ENCODE measurements at places on chromosomes 11 and 22.

- DNase-seq: no peak
Observed at GRCh38 chr22:22553735-22554586, 5.1 kb downstream of the PRAME start.

DNA sequence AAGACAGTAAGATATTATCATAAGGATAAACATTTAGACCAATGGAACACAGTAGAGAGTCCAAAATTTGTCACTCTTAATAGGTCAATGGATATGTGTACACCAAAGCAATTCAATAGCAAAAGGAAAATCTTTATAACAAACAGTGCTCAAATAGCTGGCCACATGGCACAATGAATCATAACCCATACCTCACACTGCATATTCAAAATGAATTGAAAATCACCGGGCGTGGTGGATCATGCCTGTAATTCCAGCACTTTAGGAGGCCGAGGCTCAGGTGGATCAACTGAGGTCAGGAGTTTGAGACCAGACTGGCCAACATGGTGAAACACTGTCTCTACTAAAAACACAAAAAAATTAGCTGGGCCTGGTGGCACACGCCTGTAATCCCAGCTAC is 8.4 kb downstream of the SNX32 start:
- DNase-seq: no peak

DNA sequence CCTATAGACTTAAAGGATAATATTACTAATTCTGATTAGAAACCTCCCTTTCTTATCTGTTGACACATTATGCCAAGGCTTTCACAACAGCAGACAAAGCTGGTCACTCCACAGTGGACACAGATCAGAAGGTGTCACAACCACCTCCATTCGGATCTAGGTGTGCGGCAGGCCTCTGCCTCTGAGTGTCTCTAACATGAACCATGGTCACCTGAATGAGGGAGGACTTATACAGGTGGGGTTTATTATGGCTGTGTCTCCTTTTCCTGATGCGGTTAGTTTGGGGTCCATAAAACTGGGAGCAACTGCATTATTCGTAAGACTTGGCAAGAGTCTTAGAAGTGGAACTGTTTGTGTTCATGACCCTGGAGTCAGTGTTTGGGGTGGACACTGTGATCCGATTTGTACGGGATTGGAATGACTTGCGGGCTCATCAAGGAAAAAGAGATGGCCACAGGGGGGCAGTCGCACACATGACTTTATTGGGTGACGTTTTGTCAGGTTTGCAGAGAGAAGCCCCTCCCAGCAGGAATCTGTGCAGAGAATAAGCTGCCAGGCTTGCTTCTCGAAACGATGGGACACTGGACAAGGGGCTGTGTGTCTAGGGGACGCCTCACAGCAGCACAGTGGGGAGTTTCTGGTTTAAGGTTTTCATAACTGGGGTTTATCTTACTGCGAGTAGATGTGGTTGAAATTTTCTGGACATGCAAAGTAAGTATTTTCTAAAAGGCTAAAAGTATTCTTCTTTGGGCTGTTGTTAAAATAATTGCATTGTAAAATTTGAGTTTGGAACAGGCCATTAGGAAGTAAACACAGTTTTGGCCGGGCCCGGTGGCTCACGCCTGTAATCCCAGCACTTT is 90.6 kb downstream of the GAB4 start:
- peak; percentile 58 for DNase-seq

DNA sequence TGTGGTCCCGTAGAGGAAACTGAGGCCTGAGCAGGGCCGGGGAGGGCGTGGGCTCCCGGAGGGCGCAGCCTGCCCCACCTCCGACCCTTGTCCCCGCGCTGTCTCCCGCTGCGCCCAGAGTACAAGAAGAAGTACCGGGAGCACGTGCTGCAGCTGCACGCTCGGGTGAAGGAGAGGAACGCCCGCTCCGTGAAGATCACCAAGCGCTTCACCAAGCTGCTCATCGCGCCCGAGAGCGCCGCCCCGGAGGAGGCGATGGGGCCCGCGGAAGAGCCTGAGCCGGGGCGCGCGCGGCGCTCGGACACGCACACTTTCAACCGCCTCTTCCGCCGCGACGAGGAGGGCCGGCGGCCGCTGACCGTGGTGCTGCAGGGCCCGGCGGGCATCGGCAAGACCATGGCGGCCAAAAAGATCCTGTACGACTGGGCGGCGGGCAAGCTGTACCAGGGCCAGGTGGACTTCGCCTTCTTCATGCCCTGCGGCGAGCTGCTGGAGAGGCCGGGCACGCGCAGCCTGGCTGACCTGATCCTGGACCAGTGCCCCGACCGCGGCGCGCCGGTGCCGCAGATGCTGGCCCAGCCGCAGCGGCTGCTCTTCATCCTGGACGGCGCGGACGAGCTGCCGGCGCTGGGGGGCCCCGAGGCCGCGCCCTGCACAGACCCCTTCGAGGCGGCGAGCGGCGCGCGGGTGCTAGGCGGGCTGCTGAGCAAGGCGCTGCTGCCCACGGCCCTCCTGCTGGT is 1.9 kb downstream of the NLRP6 start:
- peak; percentile 23 for DNase-seq

DNA sequence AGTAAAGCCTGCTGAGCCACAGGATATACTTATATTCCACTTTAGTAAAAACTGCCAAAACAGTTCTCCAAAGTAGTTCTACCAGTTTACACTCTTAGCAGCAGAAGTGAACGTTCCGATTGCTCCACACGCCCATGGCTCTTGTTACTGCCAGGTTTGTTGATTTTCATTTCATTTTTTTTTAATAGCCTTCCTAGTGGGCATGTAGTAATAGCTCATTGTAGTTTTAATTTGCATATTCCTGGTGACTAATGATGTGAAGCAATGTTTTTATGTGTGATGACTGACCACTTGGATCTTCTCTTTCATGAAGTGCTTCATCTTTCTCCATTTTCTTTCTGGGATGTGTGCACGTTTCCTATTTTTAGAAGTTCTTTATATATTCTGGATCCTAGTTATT is 4.8 kb upstream of the C11orf97 start:
- DNase-seq: no peak

DNA sequence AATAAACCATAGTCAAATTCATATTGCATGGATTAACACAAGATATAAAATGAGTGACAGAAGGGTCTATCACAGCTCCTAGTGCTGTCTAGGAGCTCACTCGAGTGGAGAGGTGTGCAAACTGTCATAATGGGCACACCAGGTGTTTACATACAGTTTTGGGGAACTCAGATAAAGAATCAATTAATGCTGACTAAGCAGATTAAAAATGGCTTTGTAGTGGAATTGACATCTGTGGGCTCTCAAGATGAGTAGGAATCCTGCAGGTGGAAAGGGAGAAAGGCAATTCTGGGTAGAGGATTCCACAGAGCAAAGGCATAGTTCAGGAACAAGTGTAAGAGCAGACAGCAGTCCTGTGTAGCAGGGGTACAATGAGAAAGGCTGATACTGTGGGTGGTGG is 496.2 kb upstream of the CCDC90B start:
- no peak for DNase-seq

GRCh38 chr22:32904044-32904443 is 102.5 kb downstream of the TIMP3 start:
- peak; percentile 24 for DNase-seq

DNA sequence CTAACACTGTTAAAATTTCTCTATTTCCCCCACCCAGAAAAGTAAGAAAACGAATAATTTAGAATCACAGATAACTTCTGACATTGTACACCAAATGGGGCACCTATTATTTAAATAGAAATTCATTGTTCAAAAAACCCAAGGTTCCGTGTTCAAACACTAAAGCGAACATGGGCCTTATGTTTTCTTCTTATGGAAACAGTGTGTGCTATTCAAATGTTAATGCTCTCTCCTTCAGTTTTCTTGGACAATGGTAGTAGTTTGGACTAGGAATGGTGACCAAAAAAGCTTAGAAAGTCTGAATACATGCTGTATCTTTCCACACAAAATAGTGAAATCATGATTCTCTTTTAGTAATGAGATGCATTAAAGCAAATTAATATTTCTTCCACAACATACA is 33.7 kb downstream of the VSIG10L2 start:
- no peak for DNase-seq

DNA sequence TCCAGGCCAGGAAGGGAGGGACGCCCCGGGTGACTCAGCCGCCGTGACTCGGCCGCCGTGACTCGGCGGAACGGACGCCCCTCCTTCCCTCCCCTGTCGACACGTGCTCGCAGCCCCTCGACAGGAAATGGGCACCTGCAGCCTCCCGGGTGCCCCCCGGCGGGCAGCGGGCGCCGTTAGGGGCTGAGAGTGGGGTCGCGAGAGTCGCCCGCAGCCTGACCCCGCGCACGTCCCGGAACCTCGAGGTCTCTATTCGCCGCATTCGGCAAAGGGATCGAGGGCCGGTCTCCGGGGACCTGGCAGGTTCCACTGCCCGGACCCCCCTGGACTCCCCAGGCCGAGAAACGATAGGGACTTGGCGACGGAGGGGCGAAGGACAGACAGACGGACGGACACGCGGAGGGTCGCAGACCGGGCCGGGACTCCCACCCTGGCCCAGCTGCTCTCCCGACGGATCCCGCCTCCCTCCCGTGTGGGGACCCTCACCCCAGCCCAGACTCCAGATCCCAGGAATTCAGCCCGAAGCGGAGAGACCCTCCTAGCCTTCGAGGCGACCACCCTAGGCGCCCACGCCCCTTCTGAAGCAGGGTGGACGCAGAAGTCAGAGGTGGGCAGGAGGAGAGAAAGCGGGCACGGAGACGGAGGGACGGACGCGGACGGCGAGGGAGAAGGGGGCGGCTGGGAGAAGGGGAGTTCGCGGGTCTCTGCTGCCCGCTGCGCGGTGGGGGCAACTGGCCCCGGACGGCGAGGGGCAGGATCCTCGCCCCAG is 648 bp downstream of the FOSL1 start:
- DNase-seq: peak; percentile 70

DNA sequence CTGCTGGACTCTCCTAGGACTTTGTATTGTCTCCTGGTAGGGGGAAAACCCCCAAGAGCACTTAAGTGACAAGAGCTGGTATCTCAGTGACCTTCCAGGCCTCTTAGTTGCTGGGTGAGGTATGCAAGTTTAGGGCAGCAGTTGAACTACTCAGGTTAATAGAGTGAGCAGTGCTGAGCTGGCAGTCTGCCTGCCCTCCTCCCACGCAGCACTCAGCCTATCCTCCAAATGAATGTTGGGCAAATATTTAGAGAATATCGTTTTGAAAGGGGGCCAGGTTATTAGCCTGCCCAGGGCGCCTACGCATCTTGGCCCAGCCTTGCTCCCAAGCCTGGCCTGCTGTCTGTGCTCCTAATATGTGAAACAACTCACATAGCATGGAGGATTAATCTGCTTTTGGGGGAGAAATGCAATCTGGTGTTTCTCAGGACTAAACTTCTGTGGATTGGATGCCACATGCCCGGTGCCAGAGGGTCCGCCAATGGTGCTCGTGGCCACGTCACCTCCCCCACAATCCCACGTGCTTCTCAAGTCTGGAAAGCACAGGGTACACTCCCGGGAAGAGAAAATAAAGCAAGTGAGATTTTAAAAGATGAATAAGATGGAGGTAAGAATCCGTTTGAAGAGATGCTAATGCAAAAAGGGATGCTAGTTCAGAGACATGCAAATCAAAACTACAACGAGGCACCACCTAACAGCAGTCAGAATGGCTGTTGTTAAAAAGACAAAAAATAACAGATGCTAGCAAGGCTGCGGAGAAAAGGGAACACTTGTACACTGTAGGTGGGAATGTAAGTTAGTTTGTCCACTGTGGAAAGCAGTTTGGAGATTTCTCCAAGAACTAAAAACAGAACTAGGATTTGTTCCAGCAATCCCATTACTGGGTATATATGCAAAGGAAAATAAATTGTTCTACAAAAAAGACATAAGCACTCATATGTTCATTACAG is 67.7 kb downstream of the SPON1 start:
- no peak for DNase-seq

- no peak for DNase-seq
Observed at GRCh38 chr11:73274722-73275380, 2.7 kb downstream of the P2RY6 start.

- no peak for DNase-seq
Observed at GRCh38 chr11:81449588-81450156, 1284.0 kb downstream of the FAM181B start.

DNA sequence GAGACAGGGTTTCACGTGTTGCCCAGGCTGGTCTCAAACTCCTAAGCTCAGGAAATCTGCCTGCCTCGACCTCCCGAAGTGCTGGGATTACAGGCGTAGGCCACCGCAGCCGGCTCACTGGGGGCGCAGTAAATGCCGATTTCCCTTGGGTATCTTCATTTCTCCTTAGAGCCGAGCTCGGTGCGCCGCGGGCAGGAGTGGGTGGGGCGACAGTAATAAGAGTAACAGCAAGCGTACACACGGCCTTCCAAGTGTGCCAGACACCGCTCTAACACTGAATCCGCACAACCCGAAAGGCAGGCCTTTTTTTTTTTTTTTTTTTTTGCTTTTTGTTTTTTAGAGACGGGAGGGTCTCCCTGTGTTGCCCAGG is 500 bp upstream of the ADSL start:
- peak; percentile 52 for DNase-seq
